Esophagus muscularis mucosa (tissue), 4 donors: ENCODE measurements at places on chromosomes 13 and 19. TPM values are rescaled to one million over a fixed set of nuclear protein-coding genes. Genes with fewer than 3 reads are reported as not detected.

ECSIT gene
- 97.5 TPM for total RNA-seq

SGCG gene
- 0.42 TPM for total RNA-seq

LATS2 gene
- total RNA-seq = 93.8 TPM

GRIK5 gene
- total RNA-seq = 8.6 TPM

ZNF723 gene
- total RNA-seq = not detected

DNA sequence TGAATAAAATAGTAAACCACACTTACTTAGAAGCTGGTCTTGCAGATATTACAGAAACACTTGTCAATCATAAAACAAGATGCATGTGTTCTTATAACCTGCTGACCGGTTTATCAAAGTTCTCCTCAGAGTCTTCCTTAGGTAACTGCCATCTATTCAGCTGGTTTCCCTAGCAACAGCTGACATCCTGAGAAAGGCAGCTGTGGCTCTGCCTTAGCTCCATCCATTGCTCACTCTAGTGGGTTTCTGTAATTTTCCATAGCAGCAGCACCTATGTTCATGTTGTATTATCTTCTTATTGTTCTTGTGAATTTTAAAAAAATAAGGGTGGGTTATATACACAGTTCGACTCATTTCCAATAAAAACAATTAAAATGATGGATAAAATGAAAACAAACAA is 87.8 kb downstream of the RAP2A start:
- DNase-seq = no peak

DNA sequence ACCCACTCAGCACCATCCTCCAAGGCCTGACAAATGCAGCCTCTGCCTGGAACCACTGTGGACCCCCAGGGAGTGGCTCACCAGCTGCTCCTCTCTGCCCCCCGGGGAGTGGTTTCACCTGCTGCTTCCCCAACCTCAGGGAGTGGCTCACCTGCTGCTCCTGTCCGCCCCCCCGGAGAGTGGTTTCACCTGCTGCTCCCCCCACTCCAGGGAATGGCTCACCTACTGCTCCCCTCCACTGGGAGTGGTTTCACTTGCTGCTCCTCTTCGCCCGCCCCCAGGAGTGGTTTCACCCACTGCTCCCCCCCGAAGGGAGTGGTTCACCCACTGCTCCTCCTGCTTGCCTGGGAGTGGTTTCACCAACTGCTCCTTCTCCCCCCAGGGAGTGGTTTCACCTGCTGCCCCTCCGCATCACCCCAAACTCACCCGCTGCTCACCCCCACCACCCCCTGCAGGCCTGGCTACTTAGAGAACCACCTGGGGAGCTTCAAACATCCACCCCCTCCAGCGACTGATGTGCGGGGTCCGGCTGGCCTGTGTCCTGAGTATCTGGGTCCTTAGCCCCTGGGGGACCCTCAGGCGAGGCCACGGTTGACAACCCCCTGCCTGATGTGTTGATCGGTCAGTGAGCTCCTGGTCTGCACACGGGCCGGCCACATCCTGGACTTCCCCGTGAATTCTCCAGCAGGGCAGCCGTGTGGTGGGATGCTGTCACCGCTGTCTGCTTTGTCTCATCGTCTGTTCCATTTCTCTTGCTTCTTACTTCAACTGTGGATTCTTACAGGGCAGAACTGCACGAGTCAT is 14.6 kb upstream of the TMEM255B start:
- no peak for DNase-seq

GRCh38 chr19:52345162-52345561 is 9.1 kb downstream of the ZNF610 start:
- DNase-seq = no peak

DNA sequence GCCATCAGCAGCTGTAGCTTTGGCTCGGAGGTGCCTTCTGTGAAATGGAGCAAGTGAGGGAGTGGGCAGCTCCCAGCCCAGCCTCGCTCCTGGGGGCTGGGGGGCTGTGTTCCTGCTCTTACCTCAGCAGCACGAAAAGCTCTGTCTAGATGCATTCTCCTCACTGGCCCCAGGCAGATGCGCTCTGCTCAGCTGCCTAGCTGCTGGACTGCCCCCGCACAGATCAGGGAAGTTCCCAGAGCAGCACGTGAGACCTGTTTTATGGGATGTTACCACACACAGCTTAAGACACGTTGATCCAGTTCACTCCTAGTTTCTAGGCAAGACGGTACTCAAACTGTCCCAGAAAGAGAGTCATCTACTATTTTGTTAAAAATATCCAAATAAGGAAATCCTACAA is 13.6 kb downstream of the LCP1 start:
- DNase-seq = no peak

- no peak for DNase-seq
These were observed 160.2 kb upstream of the GPR12 start for GRCh38 chr13:26920614-26921355.

GRCh38 chr19:23318143-23318542 is 67.9 kb upstream of the ZNF724 start:
- DNase-seq = no peak

DNA sequence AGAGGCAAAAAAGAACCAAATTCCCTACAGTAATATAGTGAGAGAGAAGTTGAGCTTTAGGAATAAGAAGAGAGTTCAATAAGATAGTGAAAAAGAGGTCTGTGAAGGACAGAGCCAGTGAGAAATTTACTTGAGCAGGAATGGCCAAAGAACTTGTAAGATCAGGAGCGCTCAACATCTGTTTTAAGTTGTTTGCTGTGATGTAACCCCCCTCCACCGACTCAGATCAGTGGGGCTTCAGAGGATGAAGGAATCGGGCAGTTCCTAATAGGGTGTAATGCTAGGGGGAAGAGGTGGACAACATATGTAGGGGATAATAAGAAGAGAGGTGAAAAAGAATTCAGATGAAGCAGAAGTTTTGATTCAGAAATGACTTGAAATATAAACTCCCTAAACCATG is 85.3 kb upstream of the FNDC3A start:
- DNase-seq = no peak
